Cortex of kidney (tissue), 1 donor: ENCODE measurements at places on chromosomes 4 and X.

- DNase-seq = no peak
These were observed 67.4 kb downstream of the DNAAF6 start for GRCh38 chrX:107273795-107274194.

DNA sequence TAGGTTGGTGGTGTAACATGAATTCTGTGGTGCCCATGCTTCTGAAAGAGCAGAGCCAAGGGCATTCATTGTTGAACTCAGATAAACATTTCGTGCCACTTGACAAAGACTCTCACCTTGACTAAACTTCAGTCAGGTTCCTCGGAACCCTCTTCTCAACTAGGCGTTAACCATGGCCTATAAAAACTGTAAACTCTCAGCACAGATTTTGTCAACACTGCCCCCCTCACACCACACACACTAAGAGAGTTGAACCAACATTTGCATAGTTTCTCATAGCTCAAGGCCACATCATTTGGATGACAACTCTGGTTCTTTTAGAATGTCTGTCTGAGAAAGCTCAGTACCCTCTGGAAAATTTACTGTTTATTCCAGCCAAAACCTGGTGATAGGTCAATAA is 28.1 kb downstream of the CASP6 start:
- DNase-seq = no peak

- DNase-seq = no peak
These were observed 1.0 kb downstream of the ENAM start for GRCh38 chr4:70629469-70630090.

- DNase-seq = no peak
These were observed 47.3 kb upstream of the FAM9B start for GRCh38 chrX:9081271-9081670.

GRCh38 chr4:39637586-39638353 is 895 bp downstream of the SMIM14 start:
- no peak for DNase-seq

DNA sequence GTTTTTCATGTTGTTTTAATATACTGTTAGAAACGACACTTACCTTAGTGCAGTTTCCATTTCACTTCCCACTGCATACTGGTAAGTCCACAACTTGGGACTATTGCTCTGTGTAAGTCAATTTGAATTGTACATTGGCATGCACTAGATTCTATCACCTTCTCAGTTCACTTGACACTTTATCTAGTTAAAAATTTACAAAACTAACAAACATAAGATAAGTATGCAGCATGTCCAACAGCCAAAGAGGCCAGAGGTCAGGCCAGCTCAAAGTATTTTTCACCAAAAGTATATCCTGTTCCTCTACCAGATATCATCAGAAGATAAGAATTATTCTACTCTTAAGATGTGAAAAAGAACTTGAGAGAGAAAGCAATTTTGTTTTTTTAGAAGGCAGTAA is 75.9 kb downstream of the QRFPR start:
- DNase-seq = no peak

DNA sequence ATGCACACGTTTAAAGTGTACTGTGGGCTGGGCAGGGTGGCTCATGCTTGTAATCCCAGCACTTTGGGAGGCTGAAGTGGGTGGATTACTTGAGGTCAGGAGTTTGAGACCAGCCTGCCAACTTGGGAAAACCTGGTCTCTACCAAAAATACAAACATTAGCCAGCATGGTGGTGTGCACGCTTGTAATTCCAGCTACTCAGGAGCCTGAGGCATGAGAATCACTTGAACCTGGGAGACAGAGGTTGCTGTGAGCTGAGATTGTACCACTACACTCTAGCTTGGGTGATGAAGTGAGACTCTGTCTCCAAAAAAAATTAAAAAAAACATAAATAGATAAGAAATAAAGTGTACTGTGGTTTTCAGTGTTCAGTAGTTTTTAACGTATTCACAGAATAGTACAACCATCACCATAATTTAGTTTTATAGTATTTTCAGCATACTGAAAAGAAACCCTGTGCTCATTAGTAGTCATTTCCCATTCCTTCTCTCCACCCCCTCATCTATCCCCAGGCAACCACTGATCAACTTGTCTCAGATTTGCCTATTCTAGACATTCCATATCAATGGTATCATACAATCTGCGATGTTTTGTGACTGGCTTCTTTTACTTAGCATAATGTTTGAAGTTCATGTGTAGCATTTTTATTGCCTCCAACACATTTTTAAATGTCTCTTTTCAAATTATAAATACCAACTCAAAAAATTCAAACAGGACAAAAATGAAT is 19.1 kb downstream of the SLAIN2 start:
- DNase-seq = no peak

DNA sequence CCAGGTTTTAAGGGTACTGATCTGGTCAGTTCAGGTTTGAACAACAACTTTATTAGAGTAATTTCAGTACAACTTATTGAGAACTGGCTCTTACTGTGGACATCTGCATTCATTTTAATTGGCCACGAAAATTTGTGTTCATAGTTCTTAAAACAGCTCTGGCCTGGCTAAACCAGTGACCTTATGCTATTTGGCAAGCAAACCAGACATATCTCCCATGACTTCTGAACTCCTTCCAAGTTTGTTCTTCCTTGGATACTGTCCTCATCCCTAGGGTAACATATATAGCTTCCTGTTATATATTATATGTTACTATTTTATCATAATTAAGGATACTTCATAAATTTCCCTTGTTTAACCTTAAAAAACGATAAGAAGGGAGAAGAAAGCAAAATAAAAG is 841.9 kb downstream of the TRAM1L1 start:
- DNase-seq = no peak

- no peak for DNase-seq
These were observed 5.1 kb downstream of the TIMP1 start for GRCh38 chrX:47587091-47587891.

- DNase-seq = no peak
These were observed 261.7 kb upstream of the FAM241A start for GRCh38 chr4:111883557-111883999.

GRCh38 chr4:18366892-18367291 is 345.3 kb upstream of the LCORL start:
- DNase-seq = no peak

DNA sequence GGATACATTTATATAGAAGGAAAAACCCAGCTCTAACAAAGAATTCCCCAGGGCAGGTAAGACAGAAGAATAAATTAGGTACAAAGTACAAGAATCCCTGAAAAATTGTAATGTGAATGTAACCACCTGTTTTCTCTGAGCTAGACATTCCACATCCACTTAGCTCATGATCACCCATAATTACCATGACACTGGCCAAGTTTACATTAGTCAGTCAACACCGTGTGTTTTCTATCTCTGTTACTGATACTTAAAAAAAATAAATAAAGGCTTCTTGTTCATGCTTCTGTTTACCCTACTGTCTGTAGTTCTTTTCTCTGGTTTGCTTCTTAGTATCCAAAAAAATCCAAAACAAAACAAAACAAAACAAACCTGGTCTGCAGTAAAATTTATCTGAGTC is 66.0 kb downstream of the CBLL2 start:
- DNase-seq = no peak

GRCh38 chrX:133726211-133726630 is 259.2 kb downstream of the GPC3 start:
- no peak for DNase-seq

GRCh38 chr4:112706840-112707207 is 69.9 kb downstream of the LARP7 start:
- no peak for DNase-seq

- DNase-seq = no peak
These were observed 29.1 kb downstream of the ZNF185 start for GRCh38 chrX:152926923-152927322.

DNA sequence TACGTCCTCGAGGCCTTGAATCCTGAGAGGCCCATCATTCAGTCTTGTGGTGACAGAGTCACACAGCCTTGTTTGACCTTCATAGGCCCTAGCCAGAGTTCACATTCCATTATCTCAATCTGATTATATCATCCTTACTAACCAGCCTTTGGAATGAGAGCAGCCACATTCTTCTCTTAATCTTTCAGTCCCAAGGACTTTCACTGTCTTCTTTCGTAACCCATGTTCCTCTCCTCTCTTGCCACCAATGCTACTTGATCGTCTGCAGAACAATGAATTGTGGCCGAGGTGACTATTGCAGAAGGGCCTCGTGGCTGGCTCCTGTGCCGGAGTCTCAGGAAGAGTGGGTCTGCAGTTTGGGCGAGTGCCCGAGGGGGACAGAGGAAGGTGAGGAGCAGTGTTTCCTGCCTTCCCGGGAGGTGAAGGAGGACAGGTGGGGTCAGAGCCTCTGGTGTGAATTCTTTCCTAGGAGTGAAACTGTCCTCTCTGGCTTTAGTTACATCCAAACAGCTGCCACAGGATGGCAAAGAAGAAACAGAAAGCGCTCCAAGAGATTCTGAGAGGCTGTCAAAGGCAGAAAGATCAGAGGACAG is 94.6 kb downstream of the LIMCH1 start:
- DNase-seq = no peak

GRCh38 chr4:18197467-18197866 is 175.9 kb upstream of the LCORL start:
- no peak for DNase-seq
